Activated CD4-positive, alpha-beta T cell treated with anti-CD3 and anti-CD28 coated beads for 36 hours (primary cell): ENCODE measurements at places on chromosomes 3 and 15. TPM values are rescaled to one million over a fixed set of nuclear protein-coding genes. Genes with fewer than 3 reads are reported as not detected.

- DNase-seq: no peak
- no peaks in the 10 kb centered on the region for H3K27me3 ChIP-seq
- H3K36me3 ChIP-seq: no peaks in the 10 kb centered on the region
- no peak overlapping the region for H3K27ac ChIP-seq
- H3K4me1 ChIP-seq: no peaks in the 10 kb centered on the region
Measured at GRCh38 chr3:155428563-155428962, 135.1 kb upstream of the STRIT1 start.

- H3K4me1 ChIP-seq: peaks cover 48% of the 10 kb centered on the region
- peak overlapping the region; percentile 60 for H3K4me3 ChIP-seq
- H3K27ac ChIP-seq: no peak overlapping the region
- no peak for DNase-seq
- peaks cover 70% of the 10 kb centered on the region for H3K27me3 ChIP-seq
- no peaks in the 10 kb centered on the region for H3K36me3 ChIP-seq
Measured at GRCh38 chr15:67824197-67824968, 926 bp upstream of the SKOR1 start.

DNA sequence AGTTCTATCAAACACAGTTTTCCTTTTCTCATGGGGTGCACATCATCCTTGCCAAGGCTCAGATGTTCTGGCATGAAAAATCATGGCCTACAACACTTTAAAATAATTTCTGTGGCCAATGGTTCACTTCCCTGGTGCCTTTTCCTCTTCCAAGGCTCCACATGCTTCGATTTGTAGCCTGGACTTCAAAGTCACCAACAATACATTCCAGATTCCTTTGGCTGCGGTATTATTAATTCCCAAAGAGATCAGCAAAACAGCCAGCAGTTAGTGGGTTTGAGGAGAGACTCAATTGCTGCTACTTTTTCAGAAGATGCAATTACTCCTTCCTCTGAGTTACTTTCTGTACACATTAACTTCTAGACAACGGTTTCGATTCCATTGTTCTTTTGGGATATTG, 80.3 kb upstream of the CCDC80 start:
- H3K36me3 ChIP-seq: no peaks in the 10 kb centered on the region
- no peak overlapping the region for H3K27ac ChIP-seq
- no peak overlapping the region for H3K4me3 ChIP-seq
- no peaks in the 10 kb centered on the region for H3K4me1 ChIP-seq

DNA sequence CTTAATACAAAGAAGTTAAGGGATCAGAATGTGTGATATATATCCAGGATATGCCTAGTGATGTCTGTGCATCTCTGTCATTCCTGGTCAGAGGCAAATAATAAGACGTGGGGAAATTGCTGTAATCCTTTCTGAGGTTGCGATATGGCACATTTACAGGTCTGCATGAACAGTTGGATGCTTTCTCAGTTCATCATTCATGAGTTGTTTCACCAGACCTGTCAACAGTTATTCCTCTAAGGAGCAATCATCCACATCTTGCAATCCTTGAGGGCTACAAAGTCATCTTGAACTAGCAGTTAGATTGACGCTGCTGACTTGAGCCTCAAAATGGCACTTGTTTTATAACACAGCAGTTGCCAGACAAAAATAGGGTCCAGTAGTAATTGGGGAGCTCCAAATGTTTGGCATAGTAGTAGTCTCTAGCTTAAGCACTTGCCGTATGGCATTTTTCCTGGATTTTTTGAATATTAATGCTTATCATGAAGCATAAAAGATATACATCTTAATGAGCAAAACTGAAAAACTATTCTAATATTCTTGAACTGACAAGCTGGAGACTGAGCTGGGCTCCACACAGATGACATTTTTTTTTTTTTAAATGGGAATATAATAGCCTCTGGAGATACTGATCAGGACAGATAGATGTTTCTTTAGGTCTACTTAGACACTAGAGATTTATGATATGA, 761.7 kb downstream of the VGLL3 start:
- no peak overlapping the region for H3K4me3 ChIP-seq
- no peak for DNase-seq
- H3K4me1 ChIP-seq: no peaks in the 10 kb centered on the region
- no peak overlapping the region for H3K27ac ChIP-seq
- no peaks in the 10 kb centered on the region for H3K27me3 ChIP-seq

DNA sequence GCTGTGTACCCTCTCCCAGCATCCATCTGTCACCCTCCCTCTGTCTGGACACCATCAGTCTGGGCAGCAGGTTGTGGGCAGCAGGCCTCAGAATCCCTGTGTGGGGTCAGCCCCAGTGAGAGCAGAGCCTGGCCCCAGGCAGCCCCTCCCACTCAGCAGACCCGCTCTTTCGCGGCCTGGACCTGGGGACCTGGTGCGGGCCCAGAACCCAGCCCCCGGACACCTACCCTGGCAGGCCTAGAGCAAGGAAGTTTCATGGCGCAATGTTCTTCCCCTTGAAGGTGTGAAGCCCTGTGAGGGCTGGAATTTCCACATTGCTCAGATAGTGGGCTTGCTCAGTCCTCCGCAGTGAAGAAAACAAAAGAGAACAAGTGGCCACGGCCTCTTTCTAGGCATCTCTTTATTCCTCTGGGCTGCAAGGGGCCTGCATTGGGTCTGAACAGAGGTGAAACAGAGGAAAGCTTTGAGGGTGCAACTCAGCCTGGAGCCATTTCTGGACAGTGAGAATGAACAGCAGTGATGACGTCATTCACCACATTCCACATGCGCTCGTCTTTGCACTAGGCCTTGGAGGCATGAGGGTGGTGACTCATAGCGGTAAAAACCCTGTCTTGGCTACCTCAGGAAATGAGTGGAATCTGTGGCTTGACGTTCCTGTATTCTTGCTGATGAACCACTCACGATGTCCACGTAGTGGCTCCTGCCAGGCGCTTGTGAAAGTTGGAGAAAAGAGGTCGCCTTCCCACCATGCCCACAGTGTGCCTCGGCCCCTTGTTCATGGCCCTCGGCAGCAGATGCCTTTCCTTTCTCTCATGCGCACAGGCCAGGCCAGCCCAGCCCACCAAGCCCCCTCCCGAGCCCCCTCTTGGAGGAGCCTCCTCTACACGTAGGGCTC, 66.1 kb downstream of the SLC30A4 start:
- peaks cover 44% of the 10 kb centered on the region for H3K4me1 ChIP-seq
- peak overlapping the region; percentile 80 for H3K27ac ChIP-seq
- H3K27me3 ChIP-seq: no peaks in the 10 kb centered on the region
- no peaks in the 10 kb centered on the region for H3K36me3 ChIP-seq
- DNase-seq: peak; percentile 84

DNA sequence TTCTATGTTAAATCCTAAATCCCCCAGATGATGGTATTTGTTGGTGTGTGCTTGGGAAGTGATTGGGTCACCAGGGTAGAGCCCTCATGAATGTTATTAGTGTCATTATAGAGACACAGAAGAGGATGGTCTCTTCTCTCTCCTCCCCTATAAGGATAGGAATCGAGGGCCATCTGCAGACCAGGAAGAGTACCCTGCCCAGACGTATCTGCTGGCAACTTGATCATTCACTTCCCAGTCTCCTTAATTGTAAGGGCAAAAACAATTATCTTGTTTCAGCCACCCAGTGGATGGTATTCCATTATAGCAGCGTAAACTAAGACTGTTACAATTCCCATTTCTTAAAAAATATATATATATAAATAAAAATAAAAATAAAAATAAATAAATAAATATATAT, 892.2 kb downstream of the SI start:
- no peaks in the 10 kb centered on the region for H3K27me3 ChIP-seq
- DNase-seq: no peak
- no peaks in the 10 kb centered on the region for H3K4me1 ChIP-seq
- H3K4me3 ChIP-seq: no peak overlapping the region
- H3K36me3 ChIP-seq: no peaks in the 10 kb centered on the region

- H3K36me3 ChIP-seq: no peaks in the 10 kb centered on the region
- H3K27me3 ChIP-seq: peaks cover 2% of the 10 kb centered on the region
- H3K4me1 ChIP-seq: peaks cover 7% of the 10 kb centered on the region
- no peak overlapping the region for H3K27ac ChIP-seq
- H3K4me3 ChIP-seq: no peak overlapping the region
Measured at GRCh38 chr3:194272861-194273742, 78.0 kb downstream of the CPN2 start.

GRCh38 chr3:20012164-20012563, at the start of gene PP2D1:
PP2D1 (minus strand) TSS chr3:20012264; CDS start chr3:20012072, 192 bp downstream.
- H3K27ac ChIP-seq: no peak within 1 kb of the TSS
- H3K27me3 ChIP-seq: no peaks in the 10 kb centered on the region
- no peak for DNase-seq
- H3K4me3 ChIP-seq: no peak within 1 kb of the TSS
- no peaks in the 10 kb centered on the region for H3K4me1 ChIP-seq

- peaks cover 40% of the 10 kb centered on the region for H3K36me3 ChIP-seq
- H3K27me3 ChIP-seq: no peaks in the 10 kb centered on the region
- peak overlapping the region; percentile 95 for H3K27ac ChIP-seq
- DNase-seq: no peak
Measured at GRCh38 chr15:64161688-64162477, 939 bp downstream of the PPIB start.

DNA sequence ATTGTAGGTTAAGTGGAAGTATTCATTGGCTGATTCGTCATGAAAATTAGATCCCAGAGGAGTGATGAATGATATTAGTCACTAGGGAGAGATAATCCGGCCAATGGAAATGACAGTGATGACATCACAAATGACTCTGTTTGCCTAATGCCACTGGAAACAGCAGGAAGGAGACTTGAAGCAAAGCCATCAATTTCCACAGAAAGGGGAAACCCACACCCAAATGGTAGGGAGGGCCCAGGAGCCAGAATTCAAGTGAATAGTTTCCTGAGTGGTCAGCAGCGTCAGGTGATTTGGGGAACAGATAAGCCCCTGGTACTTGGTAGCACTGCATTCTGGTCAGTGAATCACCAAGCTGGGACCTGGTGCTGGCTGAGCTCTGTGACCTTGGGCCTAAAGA, 3.3 kb upstream of the ADAMTS9 start:
- H3K27me3 ChIP-seq: peaks cover 29% of the 10 kb centered on the region
- no peak overlapping the region for H3K27ac ChIP-seq
- peaks cover 3% of the 10 kb centered on the region for H3K4me1 ChIP-seq
- H3K36me3 ChIP-seq: no peaks in the 10 kb centered on the region
- DNase-seq: no peak

DNA sequence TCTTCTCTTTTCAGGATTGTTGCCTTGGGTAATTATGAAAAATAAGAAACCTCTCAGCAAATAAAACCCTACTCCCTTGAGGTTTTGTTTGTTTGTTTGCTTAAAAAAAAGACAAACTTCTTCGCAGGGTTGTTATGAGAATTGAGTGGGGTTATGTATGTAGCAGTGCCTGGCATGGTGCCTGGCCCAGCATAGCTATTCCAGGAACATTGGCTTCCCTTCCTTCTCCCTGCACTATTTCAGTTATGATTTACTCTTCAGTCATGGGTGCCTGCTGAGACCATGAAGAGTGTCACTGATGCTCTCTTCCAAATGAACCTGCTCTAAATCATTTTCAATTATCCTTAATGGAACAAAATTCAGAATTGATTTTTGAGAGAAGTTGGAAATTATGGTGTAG, 283.5 kb upstream of the ROPN1 start:
- H3K4me1 ChIP-seq: no peaks in the 10 kb centered on the region

- no peaks in the 10 kb centered on the region for H3K4me1 ChIP-seq
- no peak overlapping the region for H3K4me3 ChIP-seq
- no peaks in the 10 kb centered on the region for H3K36me3 ChIP-seq
- no peak overlapping the region for H3K27ac ChIP-seq
Measured at GRCh38 chr3:87756616-87757015, 302.2 kb downstream of the CGGBP1 start.

DNA sequence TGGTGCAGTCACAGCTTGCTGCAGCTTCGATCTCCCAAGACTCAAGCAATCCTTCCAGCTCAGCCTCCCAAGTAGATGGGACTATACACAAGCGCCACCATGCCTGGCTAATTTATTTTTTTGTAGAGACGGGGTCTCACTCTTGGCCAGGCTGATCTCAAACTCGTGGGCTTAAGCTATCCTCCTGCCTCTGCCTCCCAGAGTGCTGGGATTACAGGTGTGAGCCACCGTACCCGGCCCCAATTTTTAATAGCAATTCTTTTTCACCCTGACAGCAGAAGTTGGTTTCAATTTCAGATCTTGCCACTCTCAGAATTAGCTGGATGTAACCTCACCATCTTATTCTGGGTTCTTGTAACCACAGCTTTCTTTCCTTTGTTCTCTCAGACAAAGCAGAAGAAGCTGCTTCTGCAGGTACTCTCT, 64.8 kb downstream of the TRIM71 start:
- DNase-seq: peak; percentile 23
- H3K27me3 ChIP-seq: peaks cover 28% of the 10 kb centered on the region
- H3K4me1 ChIP-seq: peaks cover 13% of the 10 kb centered on the region
- H3K36me3 ChIP-seq: no peaks in the 10 kb centered on the region
- H3K27ac ChIP-seq: no peak overlapping the region

- H3K27me3 ChIP-seq: no peaks in the 10 kb centered on the region
- peaks cover 25% of the 10 kb centered on the region for H3K4me1 ChIP-seq
- no peak overlapping the region for H3K27ac ChIP-seq
- H3K4me3 ChIP-seq: no peak overlapping the region
- H3K36me3 ChIP-seq: no peaks in the 10 kb centered on the region
Measured at GRCh38 chr3:4999531-5000184, 20.4 kb downstream of the BHLHE40 start.

The SNURF gene
- total RNA-seq: 20.4 TPM

The ZIC1 gene
- not detected for total RNA-seq

The ANKRD34C gene
- not detected for total RNA-seq

The HSPBAP1 gene
- total RNA-seq: 4.4 TPM

The DPPA4 gene
- 1.5 TPM for total RNA-seq
